Stimulated activated CD4-positive, alpha-beta T cell treated with anti-CD3 and anti-CD28 coated beads, Interleukin-1b, Interleukin-23, amount 100 ng/mL, for 1 hour (primary cell): ENCODE measurements at places on chromosomes 5 and 9.

DNA sequence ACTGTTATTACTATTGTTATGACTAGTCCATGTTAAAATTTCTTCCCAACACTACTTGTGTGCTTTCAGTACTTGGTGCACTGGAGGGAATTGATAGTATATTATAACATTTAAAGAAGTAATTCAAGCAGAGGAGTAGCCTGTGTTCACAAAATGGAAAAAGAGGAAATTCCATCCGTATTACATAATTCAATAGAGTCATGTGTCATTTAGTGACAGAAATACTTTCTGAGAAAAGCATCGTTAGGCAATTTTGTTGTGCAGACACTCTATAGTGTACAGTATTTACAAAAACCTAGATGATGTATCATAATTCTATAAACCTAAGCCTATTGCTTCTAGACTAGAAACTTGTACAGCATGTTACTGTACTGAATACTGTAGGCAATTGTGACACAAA lies 78.3 kb upstream of the PCSK5 start:
- no peak for DNase-seq

DNA sequence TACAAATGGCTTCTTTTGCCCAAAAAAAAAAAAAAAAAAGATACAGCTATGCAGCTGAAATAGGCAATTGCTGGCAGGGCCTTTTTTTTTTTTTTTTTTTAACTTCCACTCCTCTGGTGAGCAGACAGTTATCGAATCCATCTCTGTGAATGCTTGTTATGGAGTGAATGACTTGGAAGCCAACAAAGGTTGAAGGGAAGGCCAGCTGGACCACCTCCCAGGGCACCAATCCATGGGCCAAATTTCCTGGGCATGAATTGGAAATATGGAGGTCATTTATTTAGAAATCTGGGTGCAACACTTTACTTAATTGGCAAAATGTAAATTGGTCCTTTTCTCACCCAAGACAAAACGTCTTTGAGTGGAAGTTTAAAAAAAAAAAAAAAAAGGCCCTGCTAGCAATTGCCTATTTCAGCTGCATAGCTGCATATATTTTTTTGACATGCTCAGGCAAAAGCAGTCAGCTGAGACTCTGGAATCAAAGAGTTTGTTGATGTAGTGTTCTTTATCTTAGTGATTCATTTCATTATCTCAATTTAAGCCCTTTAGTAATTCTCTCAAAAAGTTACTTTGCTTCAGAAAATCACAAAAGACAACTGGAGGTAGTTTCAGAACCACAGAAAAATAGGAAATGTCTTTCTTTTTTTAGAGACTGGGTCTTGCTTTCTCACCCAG lies 392.2 kb upstream of the KLF4 start:
- DNase-seq = no peak

- no peak for DNase-seq
Measured at GRCh38 chr5:66881480-66882161, 285.4 kb downstream of the MAST4 start.

- no peak for DNase-seq
Measured at GRCh38 chr9:18786196-18786595, 246.8 kb downstream of the SAXO1 start.

GRCh38 chr5:100505984-100506670 lies 29.0 kb upstream of the FAM174A start:
- DNase-seq = no peak

DNA sequence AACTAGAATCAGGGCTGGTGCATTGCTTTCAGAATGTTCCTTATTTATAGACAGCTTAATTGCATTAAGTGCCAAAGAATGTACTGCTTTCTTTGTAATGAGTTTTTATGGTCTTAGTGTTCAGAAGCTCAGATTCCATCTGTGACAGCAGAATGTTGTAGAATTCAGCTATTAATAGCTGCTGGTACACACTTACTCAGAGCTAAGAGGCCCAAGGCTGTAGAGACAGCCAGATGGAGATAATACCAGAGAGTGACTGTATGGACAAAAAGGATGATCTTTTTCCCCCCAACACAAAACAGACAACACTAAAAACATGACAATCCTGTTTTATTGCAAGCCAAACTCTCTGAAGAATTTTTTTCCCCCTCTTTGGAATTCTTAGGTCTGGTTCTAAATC lies 50.2 kb downstream of the PPP2R2B start:
- DNase-seq = no peak

GRCh38 chr9:75106857-75107256 lies 18.5 kb downstream of the OSTF1 start:
- no peak for DNase-seq

DNA sequence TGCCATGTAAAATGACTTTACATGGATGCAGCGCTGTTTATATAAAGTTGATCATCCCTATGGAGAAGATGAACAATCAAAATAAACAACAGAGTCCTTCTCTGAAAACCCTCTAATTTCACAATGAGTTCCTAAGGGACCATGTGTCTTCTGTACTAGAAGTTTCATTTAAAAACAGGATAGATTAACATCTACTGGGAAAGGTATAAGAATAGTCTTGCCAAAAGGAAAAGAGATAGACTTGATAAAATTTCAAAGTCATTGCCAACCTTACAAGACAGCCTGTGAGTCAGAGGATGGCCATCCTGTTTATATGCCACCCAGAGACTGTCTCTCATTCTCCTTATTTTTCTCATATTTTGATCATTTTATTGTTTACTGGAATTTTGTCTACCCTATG lies 367.1 kb upstream of the PDE4D start:
- no peak for DNase-seq

GRCh38 chr9:96420468-96421219 lies 2.5 kb upstream of the ZNF367 start:
- no peak for DNase-seq

GRCh38 chr5:6384856-6385255 lies 6.5 kb upstream of the MED10 start:
- no peak for DNase-seq

DNA sequence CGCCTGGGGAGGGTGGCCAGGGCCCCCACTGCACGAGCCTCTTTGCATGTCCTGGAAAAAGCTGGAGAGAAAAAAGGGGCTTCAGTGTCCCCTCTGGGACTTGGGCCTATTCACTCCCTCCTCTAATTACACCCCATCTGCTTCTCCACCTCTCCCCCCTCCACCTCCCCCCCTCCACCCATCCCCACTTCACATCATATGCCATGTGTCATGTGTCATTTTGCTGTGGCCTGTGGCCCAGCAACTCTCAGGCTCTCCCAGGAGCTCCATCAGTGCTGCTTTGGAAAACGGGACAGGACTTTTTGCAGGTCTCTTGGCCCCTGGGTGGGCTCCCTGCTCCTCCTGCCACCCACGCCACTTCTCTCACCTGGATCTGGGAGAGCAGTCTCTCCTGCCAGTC lies 68.7 kb downstream of the NTNG2 start:
- DNase-seq = no peak

- DNase-seq = no peak
Measured at GRCh38 chr5:61349935-61350334, 17.9 kb downstream of the ZSWIM6 start.

GRCh38 chr5:39428640-39429039 lies 3.9 kb upstream of the DAB2 start:
- DNase-seq = no peak

GRCh38 chr5:139903795-139904565 lies 108.4 kb downstream of the PSD2 start:
- no peak for DNase-seq

DNA sequence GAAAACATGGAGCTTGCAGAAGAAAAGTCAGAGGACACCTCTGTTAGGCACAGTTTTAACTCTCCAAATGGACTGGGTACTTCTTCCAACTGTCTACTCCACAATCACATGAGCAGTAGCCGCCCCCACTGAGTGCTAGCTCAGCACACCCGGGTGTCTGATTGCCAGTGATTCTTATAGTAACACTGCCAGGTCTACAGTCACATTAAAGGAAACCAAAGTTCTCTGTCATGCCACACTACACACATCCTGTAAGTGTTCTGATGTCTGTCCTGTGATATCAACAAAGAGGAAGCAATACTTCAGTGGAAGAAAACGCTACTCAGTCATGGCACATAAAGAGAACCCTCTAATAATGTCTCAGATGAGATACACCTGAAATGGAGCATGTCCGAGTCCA lies at the start of gene HAVCR2:
Gene HAVCR2, minus strand, starts transcription at position 69 of the 400 bp plus-strand sequence. Its CDS starts 61 bp downstream, at position 8.
- no peak for DNase-seq

- no peak for DNase-seq
Measured at GRCh38 chr5:176414704-176415103, 1.6 kb downstream of the CLTB start.

- DNase-seq = no peak
Measured at GRCh38 chr9:93265972-93266371, 82.0 kb downstream of the WNK2 start.

GRCh38 chr5:1540831-1541701 lies 17.3 kb upstream of the LPCAT1 start:
- no peak for DNase-seq

GRCh38 chr5:65819905-65820240 lies 97.9 kb downstream of the NLN start:
- no peak for DNase-seq

GRCh38 chr5:5164163-5164562 lies 24.0 kb downstream of the ADAMTS16 start:
- DNase-seq = no peak

DNA sequence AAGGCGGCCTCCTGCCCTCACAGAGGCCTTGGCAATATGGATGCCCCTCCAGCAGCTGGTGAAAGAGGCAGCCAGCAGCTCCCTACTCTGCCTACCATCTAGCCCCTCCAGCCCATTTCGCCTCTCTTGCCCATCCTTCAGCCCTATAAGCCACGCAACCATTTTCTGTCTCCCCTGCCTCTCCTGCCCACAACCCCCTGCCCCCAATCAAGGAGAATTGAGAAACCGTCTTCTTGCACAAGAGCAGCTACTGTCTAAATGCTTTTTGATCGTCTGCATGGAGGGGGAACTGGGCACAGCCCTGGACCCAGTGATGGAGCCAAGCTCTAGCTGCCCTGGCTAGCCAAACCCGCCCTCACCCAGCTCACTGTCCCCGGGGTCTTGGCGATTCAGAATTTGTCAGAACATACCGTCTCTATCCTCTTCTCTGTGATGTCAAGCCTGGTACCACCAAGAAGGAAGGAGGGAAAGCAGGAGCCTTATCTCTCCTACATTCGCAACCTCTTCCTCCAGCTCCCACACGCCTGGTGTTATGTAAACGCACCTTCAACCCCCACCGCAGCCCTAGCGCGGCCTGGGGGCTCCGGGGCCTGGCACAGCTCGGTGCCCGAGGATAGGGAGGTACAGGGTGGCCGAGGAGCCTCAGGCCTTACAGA lies 1.2 kb downstream of the SPRY4 start:
- DNase-seq = no peak

GRCh38 chr5:31153521-31153920 lies 40.0 kb upstream of the CDH6 start:
- no peak for DNase-seq

GRCh38 chr9:129387822-129388221 lies 209.8 kb upstream of the IER5L start:
- no peak for DNase-seq

GRCh38 chr5:28896949-28897348 lies 1858.6 kb upstream of the CDH9 start:
- no peak for DNase-seq

GRCh38 chr5:156201788-156202403 lies 125.1 kb upstream of the SGCD start:
- no peak for DNase-seq

GRCh38 chr5:88193896-88194295 lies 74.7 kb downstream of the TMEM161B start:
- DNase-seq = no peak

DNA sequence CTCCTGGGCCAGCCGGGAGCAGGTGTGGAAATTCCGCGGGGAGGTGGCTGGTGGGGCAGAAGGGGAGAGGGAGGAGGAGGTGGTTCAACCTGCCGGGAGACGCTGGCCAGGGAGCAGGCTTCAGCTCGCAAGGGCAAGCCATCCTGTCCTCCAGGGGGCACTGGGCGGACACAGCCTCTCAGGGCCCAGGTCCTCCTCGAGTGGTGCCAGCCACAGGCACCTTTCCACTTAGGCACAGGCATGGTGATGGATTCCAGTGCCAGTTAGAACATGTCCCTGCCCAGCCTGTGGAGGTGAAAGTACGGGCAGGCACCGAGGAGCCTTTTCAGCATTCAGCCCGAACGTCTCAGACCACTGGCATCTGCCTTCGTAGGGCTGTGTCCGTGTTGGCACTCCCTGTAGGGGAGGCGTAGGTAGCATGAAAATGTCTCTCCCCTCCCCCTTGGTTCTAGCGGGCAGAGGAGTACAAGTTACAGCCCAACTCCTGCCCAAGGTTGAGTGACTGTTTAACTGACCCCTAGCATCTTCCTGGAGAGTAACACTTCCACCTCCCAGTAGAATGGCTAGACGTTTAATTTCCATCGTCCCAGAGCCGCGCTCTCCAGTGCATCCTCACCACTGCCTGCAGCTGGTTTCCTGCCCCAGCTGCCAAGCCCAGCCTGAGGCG lies 48.9 kb downstream of the DAB2IP start:
- DNase-seq = no peak

GRCh38 chr5:62568143-62568542 lies 10.5 kb upstream of the LRRC70 start:
- no peak for DNase-seq
